Subcutaneous preadipocyte (primary cell): ENCODE measurements at places on chromosomes 2 and 18. TPM values are rescaled to one million over a fixed set of nuclear protein-coding genes. Genes with fewer than 3 reads are reported as not detected.

Gene IL18R1
- 0.73 and 2.2 TPM in 2 replicates for total RNA-seq

Gene SLC9A4
- total RNA-seq, result not detected in 2 replicates

Gene FAM210A
- 17.6 and 28.2 TPM in 2 replicates for total RNA-seq

Gene PROM2
- total RNA-seq, result 0.20 and 0.37 TPM in 2 replicates

Gene CCDC74A
- 5.9 and 6.6 TPM in 2 replicates for total RNA-seq

Gene CHRND
- total RNA-seq, result not detected in 2 replicates

Gene NDC80
- 26.5 and 43.2 TPM in 2 replicates for total RNA-seq

Gene MBP
- total RNA-seq, result 18.8 and 26.5 TPM in 2 replicates

Gene FLACC1
- 1.4 and 1.5 TPM in 2 replicates for total RNA-seq

Gene NAT8
- total RNA-seq, result not detected in 2 replicates

Gene RPRD1A
- total RNA-seq, result 30.1 and 45.9 TPM in 2 replicates

Gene CLEC4F
- total RNA-seq, result not detected in 2 replicates

Gene C18orf32
- total RNA-seq, result 5.7 and 7.0 TPM in 2 replicates

Gene BOLL
- not detected in 2 replicates for total RNA-seq

Gene LRRTM4
- not detected in 2 replicates for total RNA-seq

Gene ZNF385B
- under 0.01 and 0.37 TPM in 2 replicates for total RNA-seq

Gene POTEI
- not detected in 2 replicates for total RNA-seq

Gene ANO7
- total RNA-seq, result 0.73 and 0.78 TPM in 2 replicates

Gene SERPINB4
- total RNA-seq, result under 0.01 TPM in 1 of 2 replicates, not detected in the other

Gene SLC4A3
- 0.98 and 2.9 TPM in 2 replicates for total RNA-seq

Gene ITPRIPL1
- total RNA-seq, result 1.8 and 2.3 TPM in 2 replicates

Gene PLEKHM3
- 10.3 and 13.7 TPM in 2 replicates for total RNA-seq

Gene KIF5C
- under 0.01 and 0.20 TPM in 2 replicates for total RNA-seq

Gene SOS1
- total RNA-seq, result 13.5 and 18.0 TPM in 2 replicates

Gene PDK1
- total RNA-seq, result 13.2 and 16.4 TPM in 2 replicates

Gene SKA1
- 15.8 and 25.4 TPM in 2 replicates for total RNA-seq

Gene HRH4
- under 0.01 TPM in 1 of 2 replicates, not detected in the other for total RNA-seq

Gene CROCC2
- total RNA-seq, result 0.20 and 0.37 TPM in 2 replicates

Gene GPR45
- not detected in 2 replicates for total RNA-seq

Gene CAPN13
- total RNA-seq, result not detected in 2 replicates

Gene TMEM37
- total RNA-seq, result 0.20 TPM in 1 of 2 replicates, not detected in the other

Gene C2orf15
- total RNA-seq, result not detected in 2 replicates

Gene HOXD13
- 1.6 TPM in 1 of 2 replicates, not detected in the other for total RNA-seq

Gene KLHL14
- not detected in 2 replicates for total RNA-seq

Gene ITGA4
- 86.0 and 117 TPM in 2 replicates for total RNA-seq

Gene RGPD4
- not detected in 2 replicates for total RNA-seq

Gene CDK5R2
- not detected in 2 replicates for total RNA-seq

Gene UGT1A3
- total RNA-seq, result not detected in 2 replicates

Gene CFAP65
- total RNA-seq, result 0.20 TPM in 1 of 2 replicates, not detected in the other

Gene RNF152
- 0.37 and 1.2 TPM in 2 replicates for total RNA-seq

Gene TMEM247
- not detected in 2 replicates for total RNA-seq

Gene GKN2
- total RNA-seq, result not detected in 2 replicates
